ENCODE measurements at places on chromosomes 7 and 10. TPM values are rescaled to one million over a fixed set of nuclear protein-coding genes. Genes with fewer than 3 reads are reported as not detected.

NME8 gene
- not detected for total RNA-seq

GDF2 gene
- not detected for total RNA-seq

ADIRF gene
- not detected for total RNA-seq

CUBN gene
- total RNA-seq, result 0.60 TPM

CREB5 gene
- total RNA-seq, result 3.2 TPM

TSPAN12 gene
- 0.81 TPM for total RNA-seq

Data from A172 (cell line).